GF-D8 (cell line): ENCODE measurements at places on chromosomes 5 and 9.

GRCh38 chr9:132125944-132126679, 35.7 kb upstream of the NTNG2 start:
- no peak for DNase-seq

DNA sequence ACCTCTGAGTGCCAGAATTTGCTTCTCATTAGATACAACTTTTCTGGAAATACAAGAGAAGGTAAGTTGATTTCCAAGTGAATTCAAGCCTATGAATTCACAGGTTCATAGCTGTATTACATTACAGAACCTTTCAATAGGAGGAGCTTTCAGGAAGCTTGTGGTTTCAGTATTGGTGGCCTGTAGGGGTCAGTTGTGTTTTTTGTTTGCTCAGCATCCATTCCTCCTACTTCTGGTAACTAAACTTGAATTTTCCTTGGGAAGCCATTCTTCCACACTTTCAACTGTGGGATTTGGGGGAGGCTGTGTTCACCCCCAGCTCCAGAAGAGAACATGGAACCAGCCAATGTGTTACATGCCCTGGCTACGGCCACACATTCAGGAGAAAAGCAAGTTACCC, 5.6 kb upstream of the CYSTM1 start:
- DNase-seq, result no peak

DNA sequence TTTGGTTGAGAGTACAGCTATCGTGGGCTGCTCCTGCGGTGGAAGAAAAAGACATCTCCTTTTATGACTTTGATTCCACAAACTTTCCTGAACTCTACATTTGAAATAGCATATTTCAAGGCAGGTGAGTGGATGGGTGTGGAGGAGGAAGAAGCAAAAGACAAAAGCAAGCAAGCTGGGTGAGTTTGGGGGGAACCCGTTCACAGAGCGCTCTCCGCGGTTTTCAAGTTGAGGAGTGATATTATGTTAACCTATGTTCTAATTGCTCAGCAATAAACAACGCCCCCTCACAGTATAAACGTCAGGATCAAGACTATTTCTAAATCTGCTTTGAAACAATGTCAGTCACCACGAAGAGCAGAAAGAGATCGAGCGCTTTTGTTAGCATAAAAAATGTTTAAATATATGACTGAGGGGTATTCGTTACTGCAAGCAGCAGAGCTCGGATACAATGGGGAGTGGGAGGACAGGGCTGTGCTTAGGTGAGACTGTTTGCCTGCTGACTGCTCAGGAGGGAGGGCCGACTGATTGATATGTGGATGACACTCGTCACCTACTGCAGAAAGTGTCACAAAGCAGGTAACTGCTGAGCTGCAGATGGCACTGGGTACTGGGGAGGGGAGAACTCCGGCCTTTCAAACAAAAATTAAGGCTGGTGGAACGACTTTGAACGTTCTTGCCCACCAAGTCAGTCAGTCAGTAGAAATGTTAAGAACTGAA, 236.5 kb downstream of the DRD1 start:
- DNase-seq, result no peak

DNA sequence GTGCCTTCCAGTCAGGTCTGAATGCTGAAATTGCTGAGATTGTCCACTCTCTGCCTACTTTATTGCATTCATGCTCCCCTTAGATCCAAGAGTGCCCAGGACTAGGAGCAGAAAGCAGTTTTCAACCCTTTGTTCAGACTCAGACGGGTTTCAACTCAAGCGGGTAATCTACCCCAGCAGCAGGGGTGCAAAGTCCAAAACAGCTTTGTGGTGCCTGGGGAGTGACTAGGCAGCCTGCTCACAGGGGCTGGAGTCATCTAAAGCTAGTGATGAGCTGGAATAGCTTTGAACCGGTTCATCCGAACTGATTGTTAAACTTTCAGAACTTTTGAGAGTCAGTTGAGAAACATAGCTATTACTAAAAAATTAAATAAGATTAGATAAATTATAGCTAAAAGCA, 71.0 kb upstream of the IQGAP2 start:
- DNase-seq, result no peak

DNA sequence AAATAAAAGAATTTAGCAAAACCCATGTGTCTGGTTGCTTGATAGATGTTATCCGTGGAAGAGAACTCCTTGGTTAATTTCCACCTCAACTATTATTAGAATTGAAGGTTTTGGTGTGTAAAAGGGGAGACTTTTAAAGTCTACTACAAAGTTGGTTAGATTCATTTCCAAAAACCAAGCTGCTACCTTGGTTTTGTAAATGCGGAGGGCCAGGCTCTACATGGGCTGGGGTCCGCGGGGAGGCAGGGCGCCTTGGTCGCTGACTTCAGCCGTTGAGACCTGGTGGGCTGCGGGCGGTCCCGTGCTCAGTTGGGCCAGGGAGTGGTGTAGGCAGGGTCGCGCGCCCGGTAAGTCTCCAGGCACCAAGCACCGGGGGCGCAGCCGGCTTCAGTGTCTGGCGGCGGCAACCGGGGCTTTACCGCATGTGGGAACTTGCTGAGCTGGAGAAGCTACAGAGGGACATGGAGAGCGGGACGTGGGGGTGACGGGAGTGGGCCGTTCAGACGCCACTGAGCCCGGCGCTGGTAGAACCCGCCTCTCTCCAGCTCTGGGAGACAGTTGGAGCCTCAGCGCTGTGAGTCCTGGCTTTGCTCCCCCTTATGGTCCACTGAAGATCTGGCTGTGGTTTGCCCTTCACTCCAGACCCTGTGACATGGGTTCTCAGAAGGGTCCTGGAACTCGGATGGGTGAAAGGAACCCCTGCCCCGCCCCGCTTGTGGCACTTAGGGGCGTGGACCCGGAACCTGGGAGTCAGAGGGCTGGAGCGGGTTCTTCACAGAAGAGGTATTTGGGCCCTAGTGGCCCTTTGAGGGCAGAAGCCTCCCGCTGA, 11.8 kb downstream of the NR2F1 start:
- DNase-seq, result no peak

DNA sequence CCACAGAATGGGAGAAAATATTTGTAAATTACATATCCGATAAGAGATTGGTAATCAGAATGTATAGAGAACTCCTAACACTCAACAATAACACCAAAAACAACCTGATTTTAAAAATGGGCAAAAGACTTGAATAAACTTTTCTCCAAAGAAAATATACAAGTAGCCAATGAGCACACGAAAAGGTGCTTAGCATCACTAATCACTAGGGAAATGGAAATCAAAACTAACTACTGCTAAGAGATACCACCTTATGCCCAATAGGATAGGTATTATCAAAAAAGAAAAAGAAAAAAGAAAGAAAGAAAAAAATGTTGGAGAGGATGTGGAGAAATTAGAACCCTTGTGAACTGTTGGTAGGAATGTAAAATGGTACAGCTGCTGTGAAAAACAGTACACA, 212.1 kb downstream of the TLR4 start:
- DNase-seq, result no peak

DNA sequence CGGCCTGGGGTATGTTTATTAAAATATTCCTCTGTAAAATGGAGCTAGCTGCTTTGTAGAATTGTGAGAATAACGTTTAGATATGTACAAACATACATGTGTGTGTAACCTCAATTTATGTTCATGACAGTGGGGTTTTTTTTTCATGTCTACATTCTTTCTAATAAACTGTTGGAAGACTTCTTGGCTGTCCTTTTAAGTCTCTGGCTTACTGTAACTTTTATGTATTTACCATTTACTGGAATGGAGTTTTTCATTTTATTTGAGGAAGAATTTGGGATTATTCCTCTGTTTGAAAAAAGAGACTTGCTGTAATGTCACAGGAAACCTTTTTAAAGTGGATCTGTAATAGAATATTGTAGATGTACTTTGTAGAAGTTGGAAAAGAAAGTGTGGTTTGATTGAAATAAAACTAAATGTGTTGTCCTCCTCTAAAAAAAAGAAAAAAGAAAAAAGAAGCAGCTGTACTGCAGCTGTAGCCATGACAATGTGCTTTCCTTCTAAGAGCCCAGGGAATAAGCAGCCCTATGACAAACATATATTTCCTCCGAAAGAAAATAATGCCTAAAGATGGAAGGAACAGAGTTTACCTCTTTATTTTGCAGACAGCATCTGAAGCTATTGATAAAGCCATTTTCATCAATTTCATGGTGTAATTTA, 71.2 kb upstream of the FREM1 start:
- DNase-seq, result no peak

- no peak for DNase-seq
Measured at GRCh38 chr9:137411260-137411644, 11.7 kb downstream of the EXD3 start.

GRCh38 chr5:39140558-39141168, 66.5 kb upstream of the RICTOR start:
- DNase-seq, result no peak

- no peak for DNase-seq
Measured at GRCh38 chr9:649128-650074, 192.1 kb upstream of the DMRT1 start.

GRCh38 chr9:91053824-91054223, 252.2 kb downstream of the SYK start:
- no peak for DNase-seq

DNA sequence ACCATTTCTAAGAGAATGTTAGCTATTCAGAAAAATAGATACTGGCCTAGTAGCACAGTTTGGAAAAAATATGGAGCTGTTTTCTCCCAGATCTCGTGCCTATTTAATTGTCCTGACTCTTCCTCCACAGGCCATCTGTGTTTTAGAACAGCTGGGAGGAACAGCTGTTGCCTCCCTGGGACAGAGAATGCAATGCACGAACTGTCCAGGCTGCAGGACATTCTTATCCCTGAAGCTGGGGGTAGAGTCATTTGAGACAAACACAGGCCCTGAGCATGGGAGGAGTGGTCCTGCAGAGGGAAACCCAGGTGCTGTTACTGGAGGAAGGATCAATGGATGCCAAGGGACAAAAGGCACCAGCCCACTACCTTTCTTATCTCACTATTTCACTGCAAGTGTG, 20.9 kb upstream of the SPARC start:
- no peak for DNase-seq

GRCh38 chr5:125412561-125413495, 666.4 kb upstream of the ZNF608 start:
- no peak for DNase-seq

DNA sequence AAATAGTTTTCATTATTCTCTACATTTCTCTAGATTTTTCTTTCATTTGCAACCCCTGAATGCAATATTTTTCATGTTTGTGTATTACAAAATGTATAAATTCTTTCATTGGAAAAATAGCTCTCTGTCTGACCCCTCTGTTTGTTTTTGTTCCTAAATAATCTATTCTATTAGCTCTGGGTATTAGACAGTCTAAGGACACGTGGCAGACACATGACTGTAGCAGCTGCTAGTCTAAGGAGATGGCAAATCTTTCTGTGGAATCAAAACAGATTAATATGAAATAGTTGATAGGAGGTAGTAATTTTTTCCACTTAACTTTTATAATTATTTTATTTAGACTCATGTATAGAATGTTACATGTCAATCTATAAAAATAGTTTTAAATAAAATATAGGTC, 21.4 kb upstream of the SPATA9 start:
- no peak for DNase-seq

DNA sequence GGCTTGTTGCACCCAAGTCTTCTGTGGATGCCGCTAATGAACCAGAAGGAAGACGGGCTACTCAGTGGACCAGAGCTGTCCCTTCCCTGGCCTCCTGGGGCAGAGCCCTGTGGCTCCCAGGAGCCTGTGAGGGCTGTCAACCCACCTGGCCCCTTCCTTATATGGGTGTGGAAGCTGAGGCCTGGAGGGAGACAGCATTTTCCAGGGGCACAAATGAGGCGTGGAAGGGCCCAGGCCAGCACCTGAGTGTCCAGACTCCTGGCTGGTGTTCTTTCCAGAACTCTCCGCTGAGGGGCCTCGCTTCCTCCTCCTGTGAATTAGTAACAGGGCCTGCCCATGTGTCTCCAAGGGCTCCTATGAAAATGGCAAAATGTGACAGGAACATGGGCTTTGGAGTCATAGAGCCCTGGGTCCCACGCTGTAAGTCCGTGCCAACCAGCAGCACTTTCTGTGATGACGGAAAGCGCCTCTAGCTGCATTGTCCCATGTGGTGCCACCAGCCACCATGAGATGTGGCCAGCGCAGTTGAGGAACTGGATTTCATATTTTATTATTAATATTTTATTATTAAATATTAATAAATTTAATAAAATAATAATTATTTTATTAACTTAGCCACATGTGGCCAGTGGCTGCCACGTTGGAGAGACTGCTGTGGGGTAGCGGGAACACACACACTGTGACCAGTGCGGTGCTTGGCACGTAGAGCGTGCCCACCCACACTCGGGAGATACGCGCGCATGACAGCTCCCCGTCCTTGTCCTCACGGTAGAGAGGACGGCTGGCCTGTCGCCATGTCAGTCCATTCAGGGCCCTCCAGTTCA, 18.3 kb downstream of the LAMC3 start:
- no peak for DNase-seq

DNA sequence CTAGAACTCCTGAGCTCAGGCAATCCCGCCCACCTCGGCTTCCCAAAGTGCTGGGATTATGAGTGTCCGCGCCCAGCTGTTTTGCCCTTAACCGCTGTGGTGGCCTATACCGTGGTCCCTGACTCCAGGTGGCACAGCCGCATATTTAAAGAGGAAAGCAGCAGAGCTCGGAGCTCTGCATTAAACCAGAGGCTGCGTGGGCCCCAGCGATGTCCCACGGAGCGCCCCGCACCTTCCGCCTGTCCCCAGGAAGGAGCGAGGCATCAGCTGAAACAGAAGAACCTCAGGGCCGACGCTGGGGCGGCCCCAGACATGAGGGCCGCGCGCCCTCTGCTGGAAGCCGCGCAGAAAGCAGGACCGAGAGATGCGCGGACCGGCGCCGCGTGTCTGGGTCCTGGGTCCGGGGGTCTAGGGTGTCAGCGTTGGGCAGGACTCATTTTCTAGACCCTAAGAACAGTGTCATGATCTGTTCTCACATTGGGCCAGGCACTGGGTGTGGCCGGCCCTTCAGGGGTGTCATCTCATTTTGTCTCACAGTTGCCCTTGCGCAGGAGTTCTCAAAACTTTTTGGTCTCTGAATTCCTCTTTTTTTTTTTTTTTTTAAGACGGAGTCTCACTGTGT, 37.7 kb downstream of the LAMC3 start:
- DNase-seq, result peak; percentile 15

DNA sequence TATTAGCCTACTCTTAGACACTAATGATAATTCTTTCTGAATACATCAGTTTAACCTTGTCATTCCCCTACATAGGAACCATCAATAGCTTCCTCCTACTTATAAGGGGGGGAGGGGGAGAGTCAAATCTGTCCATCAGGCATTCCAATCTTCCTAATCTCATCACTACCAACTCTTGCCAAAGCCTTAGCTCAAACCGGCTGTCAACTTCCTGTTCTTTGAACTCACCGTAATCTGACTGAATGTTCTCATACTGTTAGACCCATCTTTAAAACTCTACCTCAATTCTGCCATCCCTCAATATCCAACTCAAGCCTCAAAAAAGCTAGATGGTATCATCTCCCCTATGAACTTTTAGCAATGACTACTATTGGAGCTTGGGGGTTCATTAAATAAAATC, 41.9 kb upstream of the RNF38 start:
- DNase-seq, result no peak
